ENCODE measurements at places on chromosomes 4 and X.

GRCh38 chr4:119132306-119132705 is 3.3 kb upstream of the MYOZ2 start:
- peak; percentile 74 for DNase-seq

DNA sequence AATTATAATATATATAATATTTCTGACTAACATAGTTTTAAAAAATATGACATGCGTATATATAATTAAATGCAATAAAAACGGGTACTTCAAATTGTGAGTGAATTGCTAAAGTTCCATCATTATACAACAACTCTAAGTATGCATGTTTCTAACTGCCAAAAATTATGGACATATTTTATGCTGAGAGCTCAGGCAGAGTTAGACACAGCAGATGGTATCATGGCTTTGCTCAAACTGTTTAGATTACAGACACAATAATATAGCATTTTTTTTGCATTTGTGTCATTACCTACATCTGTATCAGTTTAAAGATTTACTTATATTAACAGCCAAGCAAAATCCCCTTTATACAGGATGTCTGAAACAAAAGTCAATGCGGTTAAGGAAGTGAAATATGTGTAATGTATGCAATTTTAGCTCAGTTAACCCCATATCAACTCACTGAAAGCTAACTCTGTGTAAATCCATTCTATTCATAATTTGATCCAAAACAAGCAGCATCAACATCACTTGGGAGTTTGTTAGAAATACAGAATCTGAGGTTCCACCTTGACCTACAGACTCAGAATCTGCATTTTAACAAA is 119.1 kb upstream of the CNKSR2 start:
- DNase-seq = no peak

GRCh38 chr4:181834071-181834470 is 409.1 kb upstream of the TENM3 start:
- DNase-seq = no peak

- no peak for DNase-seq
These were observed 64.9 kb downstream of the HMGB2 start for GRCh38 chr4:173269280-173269679.

GRCh38 chr4:168655182-168655581 is 158.3 kb downstream of the PALLD start:
- no peak for DNase-seq

- no peak for DNase-seq
These were observed 14.3 kb downstream of the FABP2 start for GRCh38 chr4:119307606-119308005.

DNA sequence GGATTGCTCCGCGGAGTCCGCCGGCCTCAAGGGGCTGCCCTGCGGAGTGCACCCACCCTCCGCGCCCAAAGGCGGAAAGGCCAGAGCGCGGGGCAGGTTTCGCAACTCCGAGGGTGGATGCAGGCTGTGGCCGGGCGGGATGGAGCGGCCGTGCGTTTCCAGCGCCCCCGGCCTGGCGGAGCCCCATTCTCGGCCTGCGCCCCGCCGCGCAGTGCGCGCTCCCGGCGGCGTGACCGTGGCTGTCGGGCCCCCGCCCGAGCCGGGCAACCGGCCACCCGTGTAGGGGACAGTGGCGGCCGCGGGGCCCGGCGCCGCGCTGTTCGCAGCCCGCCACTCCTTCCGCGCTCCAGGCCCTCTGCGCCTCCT is 331 bp downstream of the SETD7 start:
- no peak for DNase-seq

DNA sequence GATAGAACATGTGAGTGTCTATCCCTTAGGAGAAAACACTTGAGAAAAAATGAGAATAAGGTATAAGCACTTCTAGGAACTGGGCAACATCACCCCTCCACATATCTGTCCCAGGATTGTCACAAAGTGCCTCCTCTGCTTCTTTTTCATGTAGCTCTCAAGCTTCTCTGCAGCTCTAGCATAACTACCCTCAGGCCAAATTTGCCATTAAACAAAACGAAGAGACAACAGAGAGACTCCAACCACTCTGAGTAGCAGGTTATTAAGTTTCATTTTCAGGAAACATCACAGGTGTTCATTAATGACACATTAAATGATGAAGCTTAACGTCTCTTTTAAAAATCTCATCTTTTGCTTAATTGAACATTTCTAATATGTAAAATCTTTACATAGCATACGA is 580.0 kb downstream of the GALNTL6 start:
- no peak for DNase-seq

GRCh38 chr4:128866691-128867090 is 57.2 kb downstream of the JADE1 start:
- DNase-seq = no peak

DNA sequence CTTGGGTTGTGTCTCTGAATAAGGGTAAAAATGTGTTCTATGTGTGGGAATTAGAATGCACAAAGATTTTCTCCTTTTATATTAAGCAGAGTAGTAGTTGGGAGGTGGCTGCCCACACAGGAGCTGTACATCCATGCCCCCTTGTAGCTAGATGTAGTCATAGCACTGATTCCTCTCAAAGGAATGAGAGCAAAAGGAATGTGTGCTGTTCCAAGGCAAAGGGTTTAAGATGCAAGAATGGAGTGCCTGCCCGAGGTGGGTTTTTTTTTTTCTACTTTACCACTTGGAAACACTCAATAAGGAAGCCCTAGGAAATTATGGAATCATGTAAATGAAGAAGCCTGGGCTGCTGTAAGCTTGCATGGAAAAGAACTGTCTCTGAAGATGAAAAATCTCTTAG is 2183.2 kb upstream of the AGA start:
- DNase-seq = no peak

- DNase-seq = no peak
These were observed 119.0 kb upstream of the PDLIM3 start for GRCh38 chr4:185654311-185654710.

DNA sequence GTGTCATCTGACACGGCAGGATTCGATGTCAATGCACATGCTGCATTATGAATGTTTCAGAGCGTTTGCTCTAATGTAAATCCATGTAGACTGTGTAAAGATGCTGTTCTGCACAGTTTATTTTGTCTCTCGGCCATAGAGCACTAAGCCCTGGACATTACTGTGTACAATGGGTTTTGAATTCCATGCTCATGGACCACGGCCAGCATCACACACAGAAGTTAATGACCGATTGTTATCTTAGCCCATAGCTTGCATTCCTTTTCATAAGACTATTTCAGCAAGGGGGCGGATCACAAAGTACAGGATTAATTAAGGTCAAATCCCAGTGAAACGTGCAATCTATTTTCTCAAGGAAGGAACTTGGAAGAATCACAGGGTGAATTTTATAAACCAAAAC is 286.1 kb upstream of the TENM3 start:
- peak; percentile 43 for DNase-seq

DNA sequence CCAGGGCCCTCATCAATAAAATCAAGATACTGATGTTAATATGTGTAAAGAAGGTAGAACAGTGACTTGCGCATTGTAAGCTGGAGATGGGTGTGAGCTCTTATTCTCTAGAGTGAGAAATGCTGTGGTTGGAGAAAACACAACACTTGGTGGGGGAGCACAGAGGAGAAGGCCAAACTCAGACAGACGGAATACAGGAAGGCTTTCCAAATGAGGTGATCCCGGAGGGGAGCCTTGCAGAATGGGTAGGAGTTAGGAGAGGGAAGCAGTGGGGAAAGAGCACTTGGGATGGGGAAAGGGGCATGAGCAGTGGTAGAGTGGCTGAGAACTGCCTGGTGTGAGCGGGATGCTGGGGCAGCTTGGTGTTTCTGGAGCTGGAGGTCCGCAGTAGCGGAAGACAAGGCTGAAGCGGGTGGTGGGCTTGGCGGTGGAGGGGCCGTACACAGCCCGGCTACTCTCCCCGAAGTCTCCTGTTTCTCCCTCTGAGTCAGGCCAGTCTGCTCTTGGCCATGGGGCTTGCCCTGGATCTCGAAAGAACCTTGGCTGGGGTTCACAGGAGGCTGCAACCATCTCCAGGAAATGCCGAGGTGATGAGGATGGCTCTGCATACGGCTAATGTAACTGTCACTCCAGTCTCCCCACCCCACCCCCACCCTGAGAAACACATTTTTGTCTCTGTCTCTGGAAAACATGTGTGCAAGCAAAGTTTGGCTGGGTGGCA is 11.3 kb upstream of the PLAC1 start:
- DNase-seq = no peak

- DNase-seq = no peak
These were observed 70.3 kb upstream of the DDX60 start for GRCh38 chr4:168388890-168389289.

- no peak for DNase-seq
These were observed 1.5 kb upstream of the BCOR start for GRCh38 chrX:40099055-40099958.

- DNase-seq = no peak
These were observed 1112.4 kb downstream of the STIM2 start for GRCh38 chr4:27973056-27973455.

DNA sequence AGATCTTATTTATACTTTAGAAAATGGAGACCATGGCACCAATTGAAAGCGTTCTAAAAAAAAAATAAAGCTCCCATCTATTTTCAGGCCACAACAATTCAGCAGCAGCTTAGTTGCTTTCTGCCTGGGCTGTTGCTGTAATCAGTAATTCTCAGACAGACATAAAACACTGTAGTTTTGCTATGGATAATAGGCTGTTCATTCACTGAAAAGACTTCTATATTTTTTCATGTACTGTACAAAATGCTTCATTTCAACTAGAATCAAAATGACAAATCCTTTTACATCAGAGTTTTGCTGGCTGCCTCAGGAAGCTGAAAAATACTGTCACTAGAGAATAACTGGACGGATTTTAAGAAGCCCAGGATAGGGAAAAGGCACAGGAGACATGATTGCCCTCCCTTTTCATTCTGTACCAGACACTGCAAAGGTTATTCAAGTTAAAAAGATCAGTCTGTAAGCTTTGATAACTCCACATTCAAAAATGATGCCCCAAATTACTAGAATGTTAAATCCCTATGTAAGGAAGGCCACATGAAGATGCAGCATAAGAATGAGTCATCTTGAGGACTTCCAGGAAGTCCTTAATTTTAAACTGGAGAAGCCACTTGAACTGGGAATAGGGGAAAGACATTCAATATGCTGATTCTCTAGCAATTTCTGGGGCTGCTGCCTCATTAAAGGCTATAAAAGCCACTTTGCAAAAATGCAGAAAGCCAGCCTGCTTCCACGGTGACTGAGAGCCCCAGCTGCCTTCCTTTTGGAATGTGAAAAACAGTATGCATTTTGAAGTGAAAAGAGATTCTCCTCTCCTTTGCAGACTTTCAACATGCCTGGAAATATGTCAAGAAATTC is 403.2 kb upstream of the RASGEF1B start:
- no peak for DNase-seq

DNA sequence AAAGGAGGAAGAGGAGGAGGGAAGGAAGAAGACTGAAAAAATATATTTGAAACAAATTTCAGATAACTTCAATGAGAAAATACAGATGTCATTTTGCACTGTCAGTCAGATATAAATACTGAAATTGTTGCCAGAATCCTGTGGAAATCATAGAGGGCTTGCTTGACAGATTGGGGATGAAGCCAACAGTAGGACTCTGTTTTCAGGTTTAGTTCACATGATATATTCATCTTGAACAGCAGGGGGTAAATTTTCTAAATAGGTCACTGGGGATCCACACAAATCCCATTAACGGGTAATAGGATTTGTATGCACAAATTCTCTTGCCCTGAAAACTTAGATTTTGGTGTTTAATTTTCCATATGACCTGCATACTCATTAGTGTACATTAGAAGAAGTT is 103.3 kb upstream of the PCDH18 start:
- no peak for DNase-seq

DNA sequence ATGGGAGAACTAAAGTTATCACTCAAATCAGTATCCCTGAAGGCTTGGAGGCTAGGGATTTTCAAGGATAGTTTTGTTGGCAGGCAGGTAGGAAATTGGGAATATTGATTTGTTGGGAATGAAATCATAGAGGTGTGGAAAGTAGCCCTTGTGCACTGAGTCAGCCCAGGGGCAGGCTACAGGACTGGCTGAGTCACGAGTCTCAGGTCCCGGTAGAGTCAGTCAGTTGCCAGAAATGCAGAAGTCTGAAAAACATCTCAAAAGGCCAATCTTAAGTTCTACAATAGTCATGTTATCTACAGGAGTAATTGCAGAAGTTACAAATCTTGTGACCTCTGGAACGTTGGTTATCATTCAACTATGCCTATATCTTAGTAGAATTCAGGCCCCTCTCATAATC is 153.1 kb downstream of the GC start:
- no peak for DNase-seq

- DNase-seq = no peak
These were observed 47.5 kb downstream of the SMC1A start for GRCh38 chrX:53374923-53375322.

DNA sequence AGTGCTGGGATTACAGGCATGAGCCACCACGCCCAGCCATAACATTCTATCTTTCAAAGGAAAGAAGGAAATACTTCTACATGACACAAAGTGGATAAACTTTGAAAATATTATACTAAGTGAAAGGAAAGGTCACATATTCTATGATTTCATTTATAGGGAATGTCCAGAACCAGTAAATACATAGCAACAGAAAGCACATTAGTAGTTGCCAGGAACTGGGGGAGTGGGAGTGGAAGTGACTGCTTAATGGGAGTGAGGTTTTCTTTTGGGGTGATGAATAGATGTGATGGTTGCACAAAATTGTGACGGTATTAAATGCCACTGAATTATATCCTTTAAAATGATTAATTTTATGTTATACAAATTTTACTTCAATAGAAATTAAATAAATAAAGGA is 95.7 kb upstream of the IL15 start:
- DNase-seq = peak; percentile 28

DNA sequence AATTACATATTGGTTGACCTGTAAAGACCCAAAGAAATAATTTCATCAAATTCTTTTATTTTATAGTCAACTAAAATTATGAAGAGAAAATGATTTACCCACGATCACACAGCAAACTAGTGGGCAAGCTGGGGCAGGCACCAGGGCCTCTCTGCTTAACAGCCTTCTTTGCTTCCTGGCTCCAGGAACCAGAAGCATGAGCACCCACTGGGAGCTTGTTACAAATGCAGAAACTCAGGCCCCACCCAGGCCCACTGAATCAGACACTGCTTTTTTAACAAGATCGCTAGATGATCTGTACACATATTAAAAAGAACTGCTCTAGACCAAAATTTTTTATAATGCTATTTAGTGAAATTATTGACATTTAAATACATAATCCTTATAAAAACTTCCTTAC is 95.0 kb downstream of the GEMIN8 start:
- no peak for DNase-seq

DNA sequence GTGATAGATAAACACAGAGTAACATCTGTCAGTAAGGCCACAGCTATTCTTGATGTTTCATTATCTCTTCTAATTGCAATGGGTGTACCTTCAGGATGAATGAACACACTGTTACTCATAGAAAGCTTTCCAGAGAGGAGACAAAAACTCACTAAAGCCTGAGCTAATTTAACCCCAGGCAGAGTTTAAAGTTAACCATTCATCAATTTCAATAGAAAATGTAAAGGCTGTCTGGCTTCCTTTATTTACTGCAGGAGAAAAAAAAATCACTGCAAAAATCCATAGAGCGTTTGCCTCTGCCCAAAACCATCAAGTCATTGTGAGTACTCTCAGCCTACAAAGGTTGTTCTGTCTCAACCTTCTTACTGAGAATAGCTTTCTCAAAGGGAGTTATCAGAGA is 376.9 kb downstream of the PPP4R3C start:
- DNase-seq = no peak

All from stromal cell of bone marrow (primary cell).